ENCODE measurements at places on chromosomes 5 and 9. TPM values are rescaled to one million over a fixed set of nuclear protein-coding genes. Genes with fewer than 3 reads are reported as not detected.

DNA sequence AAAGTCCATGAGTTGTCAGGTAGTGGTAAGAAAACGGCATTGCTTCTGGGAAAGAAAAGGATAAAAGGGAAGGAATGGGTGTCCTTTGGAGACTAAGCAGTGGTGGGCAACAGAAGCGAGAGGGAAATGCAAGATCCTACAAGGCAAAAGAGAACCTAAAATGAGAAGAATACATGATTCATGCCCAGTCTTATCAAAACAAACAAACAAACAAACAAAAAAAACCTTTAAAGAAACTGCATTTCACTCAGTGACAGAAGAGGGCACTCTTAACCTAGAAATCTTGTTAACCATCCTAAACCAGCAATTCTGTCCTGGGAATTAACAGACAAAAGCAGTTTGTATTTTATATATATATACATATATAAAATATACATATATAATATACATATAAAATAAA lies 88.5 kb downstream of the SUSD1 start:
- H3K4me1 ChIP-seq = peaks cover 9% of the 10 kb centered on the region
- peaks cover 17% of the 10 kb centered on the region for H3K36me3 ChIP-seq

- no peaks in the 10 kb centered on the region for H3K36me3 ChIP-seq
- H3K27me3 ChIP-seq = peaks cover 76% of the 10 kb centered on the region
- no peak for DNase-seq
- H3K4me1 ChIP-seq = no peaks in the 10 kb centered on the region
- no peak overlapping the region for H3K27ac ChIP-seq
These were observed 1.4 kb upstream of the PHF24 start for GRCh38 chr9:34956648-34957047.

- no peak for DNase-seq
- H3K27ac ChIP-seq = no peak overlapping the region
- no peaks in the 10 kb centered on the region for H3K36me3 ChIP-seq
- H3K27me3 ChIP-seq = peaks cover 20% of the 10 kb centered on the region
- no peak overlapping the region for H3K4me3 ChIP-seq
These were observed 40.3 kb upstream of the BARHL1 start for GRCh38 chr9:132541870-132542830.

GRCh38 chr5:67437905-67438845 lies 241.6 kb upstream of the CD180 start:
- no peaks in the 10 kb centered on the region for H3K36me3 ChIP-seq
- no peaks in the 10 kb centered on the region for H3K4me1 ChIP-seq
- no peak overlapping the region for H3K27ac ChIP-seq
- no peak overlapping the region for H3K4me3 ChIP-seq

- H3K27ac ChIP-seq = peak overlapping the region; percentile 90
- peaks cover 50% of the 10 kb centered on the region for H3K36me3 ChIP-seq
- peak overlapping the region; percentile 66 for H3K4me3 ChIP-seq
- no peaks in the 10 kb centered on the region for H3K27me3 ChIP-seq
These were observed 137.5 kb downstream of the CPLANE1 start for GRCh38 chr5:37111426-37112382.

DNA sequence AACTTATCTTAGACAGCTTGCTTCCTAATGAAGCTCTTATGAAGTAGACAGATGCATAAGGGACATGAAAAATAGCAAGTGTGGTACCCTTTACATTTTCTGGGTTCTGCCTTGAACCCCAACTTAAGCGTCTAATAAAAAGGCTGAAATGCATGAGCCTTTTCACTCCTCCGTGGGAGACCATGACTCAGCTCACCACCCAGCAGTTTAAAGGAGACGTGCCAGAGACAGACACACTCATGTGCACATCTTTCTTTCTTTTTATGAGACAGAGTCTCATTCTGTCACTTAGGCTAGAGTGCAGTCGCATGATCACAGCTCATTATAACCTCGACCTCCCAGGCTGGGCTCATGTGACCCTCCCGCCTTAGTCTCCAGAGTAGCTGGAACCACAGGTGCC lies 22.3 kb downstream of the CTXN3 start:
- no peaks in the 10 kb centered on the region for H3K27me3 ChIP-seq
- H3K36me3 ChIP-seq = no peaks in the 10 kb centered on the region
- DNase-seq = no peak
- H3K4me1 ChIP-seq = no peaks in the 10 kb centered on the region
- H3K27ac ChIP-seq = no peak overlapping the region
- H3K4me3 ChIP-seq = no peak overlapping the region

The TMC1 gene
- not detected for total RNA-seq
